ENCODE measurements at places on chromosomes 3 and 15.

DNA sequence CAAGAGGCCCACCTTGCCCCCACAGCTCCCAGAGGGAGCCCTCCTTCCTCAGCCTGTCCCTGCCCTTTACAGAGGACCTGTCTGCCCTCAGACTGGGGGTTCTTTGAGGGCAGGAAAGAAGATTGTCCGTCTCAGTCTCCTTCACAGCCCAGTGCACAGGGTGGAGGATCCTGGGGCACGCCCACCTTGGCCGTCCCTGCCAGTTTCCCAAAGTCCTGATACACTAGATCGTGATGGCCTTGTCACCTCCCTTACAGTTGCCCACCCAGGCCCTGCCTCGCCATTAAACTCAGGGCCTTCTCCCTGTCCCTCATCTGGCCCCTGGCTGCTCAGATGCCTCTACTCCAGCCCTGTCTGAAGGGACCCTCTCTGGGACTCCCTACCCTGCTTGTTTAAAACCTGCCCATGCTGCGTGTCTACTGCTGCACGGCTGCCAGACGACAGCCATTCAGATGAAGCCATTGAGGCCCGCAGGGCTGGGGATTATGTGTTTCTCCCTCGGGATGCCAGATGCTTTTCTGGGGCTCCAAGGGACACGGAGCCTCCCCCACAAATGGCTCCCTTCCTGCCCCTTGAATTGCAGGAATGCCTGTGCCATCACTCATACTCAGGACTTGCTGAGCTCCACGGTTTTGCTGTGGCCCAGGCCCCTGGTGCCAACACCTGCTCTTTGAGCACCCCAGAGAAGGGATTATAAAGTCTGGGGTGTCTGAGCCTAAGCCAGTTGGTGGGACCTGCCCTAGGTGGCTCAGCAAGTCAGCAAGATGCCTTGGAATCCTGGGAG is 27.8 kb downstream of the ACSBG1 start:
- no peak for DNase-seq

DNA sequence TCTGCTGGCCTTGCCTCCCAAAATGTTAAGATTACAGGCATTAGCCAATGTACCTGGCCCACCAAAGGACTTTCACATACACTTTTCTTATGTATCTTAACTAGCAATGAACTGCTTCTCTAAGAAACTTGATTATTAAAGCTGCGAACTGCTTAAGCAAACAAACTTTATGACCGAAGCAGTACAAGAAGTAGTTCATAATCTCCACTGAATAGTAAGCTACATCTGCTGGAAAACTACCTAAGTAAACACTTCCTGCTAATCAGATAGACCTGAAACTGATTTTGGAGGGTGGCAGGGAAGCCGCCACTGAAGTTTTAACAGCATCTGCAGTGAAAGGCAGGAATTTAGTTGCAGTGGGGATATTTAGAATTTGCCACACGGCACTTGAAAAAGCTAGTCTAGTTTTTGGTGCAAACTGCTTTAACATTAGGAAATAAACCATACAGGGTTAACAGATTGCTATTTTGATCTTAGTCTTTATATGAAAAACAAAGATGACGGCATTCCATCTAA is 8.1 kb downstream of the HYPK start:
- no peak for DNase-seq

- DNase-seq: no peak
These were observed 22.7 kb upstream of the GOLGA8B start for GRCh38 chr15:34606131-34606530.

DNA sequence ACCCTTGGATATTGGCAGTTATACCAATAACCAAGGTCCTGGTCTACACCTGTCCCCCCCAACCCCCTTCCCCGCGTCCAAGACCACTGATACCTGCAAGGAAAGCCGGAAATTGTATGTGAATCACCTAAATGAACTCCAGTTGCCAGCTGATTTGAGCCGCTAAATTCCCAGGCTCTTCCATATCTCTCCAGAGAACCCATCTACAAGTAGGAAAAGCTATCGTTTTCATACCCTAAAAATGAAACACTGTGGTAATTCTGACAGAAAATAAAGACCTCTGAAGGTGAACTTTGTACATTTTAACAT is 114.2 kb upstream of the ICE2 start:
- no peak for DNase-seq

GRCh38 chr3:25283613-25284012 is 144.4 kb upstream of the RARB start:
- no peak for DNase-seq

- DNase-seq: peak; percentile 54
These were observed 353.0 kb downstream of the PLOD2 start for GRCh38 chr3:145807990-145808389.

DNA sequence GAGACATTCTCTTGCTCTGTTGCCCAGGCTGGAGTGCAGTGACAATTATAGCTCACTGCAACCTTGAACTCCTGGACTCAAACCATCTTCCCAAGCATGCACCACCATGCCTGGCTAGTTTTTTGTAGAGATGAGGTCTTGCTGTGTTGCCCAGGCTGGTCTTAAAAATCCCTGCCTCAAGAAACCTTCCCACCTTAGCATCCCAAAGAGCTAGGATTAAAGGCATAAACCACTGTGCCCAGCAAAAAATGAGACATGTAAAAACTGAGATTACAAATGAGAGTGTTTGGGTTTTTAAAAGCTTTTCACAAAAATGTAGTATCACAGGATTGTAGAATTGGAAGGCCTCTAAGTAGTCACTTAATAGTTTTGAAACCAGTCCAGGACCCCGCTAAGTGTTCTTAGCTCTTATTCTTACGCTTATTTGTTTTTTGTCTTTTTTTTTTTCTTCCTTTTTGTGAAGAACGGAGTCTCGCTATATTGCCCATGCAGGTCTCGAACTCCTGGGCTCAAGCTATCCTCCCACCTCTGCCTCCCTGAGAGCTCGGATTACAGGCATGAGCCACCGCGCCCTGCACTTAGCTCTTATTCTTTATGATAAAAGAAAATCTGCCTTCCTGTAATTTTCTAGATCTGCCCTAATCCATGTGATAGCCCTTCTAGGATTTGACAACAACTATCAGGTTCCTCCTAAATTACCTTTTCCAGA is 31.5 kb downstream of the KLHL18 start:
- no peak for DNase-seq

- no peak for DNase-seq
These were observed 140.6 kb downstream of the EEFSEC start for GRCh38 chr3:128293930-128294329.

- no peak for DNase-seq
These were observed 29.6 kb upstream of the RPS17 start for GRCh38 chr15:82569834-82570233.

DNA sequence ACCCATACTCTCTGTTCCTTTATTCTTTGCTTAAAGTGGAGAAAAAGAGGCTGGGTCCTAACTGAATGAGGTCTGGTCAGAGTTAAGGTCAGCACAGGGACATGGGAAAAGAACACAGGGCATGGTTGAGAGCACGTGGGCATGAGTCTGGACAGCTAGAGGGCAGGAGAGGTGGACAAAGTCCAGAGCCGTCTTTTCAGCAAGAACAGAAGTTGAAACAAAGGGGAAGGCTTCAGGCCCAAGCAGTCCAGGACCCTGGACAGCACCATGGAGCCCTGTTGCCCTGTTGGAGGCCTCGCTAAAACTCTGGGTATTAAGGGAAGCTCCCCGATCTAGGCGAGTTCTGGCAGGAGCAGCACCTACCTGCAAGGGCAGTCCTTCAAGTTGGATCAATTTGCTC is 50.7 kb downstream of the XYLB start:
- DNase-seq: no peak

- no peak for DNase-seq
These were observed 224.1 kb downstream of the TPRG1 start for GRCh38 chr3:189395825-189396224.

- no peak for DNase-seq
These were observed 215.5 kb downstream of the NR1D2 start for GRCh38 chr3:24160424-24161095.

DNA sequence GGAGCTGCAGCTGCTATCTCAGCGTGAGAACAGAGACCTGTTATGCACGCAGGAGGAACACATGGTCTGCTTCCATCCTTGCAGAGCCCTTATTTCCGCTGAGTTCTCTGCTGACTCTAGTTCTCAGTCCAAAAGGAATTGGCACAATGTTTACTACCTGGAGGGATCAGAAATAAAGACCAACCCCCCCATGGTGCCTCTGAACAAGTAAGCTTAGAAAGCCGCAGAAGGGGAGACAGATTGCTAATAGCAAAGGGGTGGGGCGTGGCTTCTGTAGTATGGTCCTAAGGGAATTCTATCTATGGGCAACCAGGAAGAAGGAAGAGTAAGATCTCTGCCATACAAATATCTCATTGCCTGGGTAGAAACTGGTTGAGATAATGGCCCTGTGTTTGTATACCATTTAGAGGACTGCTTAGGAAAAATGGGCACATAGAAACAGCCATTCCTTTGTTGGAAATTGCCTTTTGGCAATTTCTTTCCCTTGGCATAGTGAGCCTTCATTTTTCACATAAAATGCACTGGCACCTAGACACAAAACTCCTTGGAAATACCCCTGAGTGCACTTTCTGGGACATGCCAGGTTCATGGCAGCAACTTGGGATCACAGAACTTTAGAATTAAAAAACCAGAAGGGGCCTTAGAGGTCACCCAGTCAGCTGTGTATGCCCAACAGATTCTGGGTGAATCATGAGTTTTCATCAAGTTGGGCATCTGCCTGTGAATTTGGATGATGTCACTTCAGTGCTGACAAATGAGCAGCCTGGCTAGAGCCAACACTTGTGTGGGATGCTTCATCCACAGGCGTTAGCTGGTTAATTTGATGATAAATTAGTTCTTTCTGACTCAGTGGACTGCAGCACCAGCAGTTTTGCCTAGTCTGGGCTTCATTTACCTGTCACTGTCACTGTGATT is 57.4 kb upstream of the STXBP5L start:
- DNase-seq: peak; percentile 64

DNA sequence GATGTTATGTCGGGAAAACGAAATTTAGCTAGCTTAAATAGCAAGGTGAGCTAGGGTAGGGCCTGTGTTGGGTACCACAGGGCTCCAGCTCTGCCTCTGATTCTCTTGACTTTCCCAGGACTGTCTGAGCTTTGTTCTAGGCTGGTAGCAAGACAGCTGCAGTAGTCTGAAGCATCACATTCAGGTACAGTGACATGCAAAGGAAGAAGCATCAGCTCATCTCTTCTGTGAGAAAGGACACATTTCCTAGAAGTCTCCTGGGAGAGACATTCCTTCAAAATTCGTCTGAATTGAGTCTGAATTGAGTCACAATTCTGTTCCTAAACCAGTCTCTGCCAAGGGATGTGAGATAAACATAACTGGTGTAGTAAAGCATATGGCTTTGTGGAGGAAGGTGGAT is 8.5 kb upstream of the UBXN7 start:
- DNase-seq: no peak

GRCh38 chr3:32198714-32199113 is 39.8 kb upstream of the CMTM8 start:
- no peak for DNase-seq

- no peak for DNase-seq
These were observed 4.1 kb downstream of the PLA2G4F start for GRCh38 chr15:42152196-42152920.

DNA sequence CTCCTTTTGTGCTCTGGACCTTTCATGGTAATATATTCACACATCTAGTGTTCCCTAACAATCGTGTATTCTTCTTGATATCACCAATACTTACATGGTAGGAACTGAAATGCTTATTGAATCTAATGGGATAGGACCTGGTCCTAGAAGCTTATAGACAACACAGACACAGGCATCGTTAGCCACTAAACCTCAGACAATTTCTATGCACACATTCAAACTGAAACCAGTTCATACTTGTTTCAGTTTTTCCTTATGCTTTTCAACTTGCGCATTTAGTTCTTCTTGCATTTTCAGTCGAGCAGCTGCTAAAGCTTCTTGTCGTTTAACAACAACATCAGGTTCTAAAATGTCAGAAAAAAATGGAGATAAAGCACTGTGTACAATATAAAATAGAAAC is 2.3 kb downstream of the SELENOS start:
- no peak for DNase-seq

GRCh38 chr15:100350434-100351226 is 8.9 kb upstream of the ADAMTS17 start:
- no peak for DNase-seq

GRCh38 chr15:66089509-66089908 is 164.0 kb downstream of the MEGF11 start:
- no peak for DNase-seq

DNA sequence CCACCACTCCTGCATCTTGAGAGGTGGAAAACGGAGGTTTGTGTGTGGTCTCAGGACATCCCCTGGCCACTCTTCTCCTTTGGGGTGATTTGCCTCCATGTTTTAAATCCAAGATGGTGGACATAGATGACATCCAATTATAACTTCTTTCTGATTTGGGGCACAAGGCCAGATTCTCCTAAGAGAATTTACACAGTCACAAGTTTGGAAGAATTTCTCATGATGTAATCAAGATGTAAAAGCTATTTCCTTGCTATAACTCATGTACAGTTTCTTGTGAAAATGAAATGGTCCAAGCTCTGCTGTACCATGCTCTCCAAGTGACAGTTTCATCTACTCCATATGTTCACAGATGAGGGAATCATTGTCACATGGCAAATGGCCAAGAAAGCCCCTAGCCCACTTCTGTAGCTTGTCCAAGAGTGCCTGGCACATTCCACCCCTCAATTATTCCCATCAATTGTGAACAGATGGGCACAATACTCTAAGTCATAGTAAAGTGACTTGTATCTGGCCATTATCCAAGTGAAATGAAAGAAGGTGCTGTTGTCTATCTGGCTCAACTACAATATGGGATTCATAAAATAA is 134.6 kb upstream of the ROPN1 start:
- peak; percentile 53 for DNase-seq

DNA sequence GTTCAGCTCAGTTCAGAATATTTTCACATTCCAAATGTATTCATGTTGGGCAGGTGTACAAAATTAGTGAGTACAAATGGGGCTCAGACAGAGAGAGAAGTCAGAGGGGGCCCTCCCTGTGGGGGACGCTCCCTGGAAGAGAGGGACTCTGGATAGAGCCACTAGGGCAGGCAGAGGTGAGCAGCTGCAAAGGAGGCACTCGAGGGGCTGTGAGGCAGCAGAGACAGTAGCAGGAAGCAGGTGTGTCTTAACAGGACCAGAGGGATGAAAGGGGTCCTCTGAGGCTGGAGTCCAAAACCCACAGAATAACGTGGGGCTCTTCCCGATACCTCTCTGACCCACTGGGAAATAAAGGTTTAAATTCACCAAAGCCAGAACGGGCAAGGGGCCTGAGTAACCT is 127.1 kb downstream of the MEGF11 start:
- DNase-seq: no peak

DNA sequence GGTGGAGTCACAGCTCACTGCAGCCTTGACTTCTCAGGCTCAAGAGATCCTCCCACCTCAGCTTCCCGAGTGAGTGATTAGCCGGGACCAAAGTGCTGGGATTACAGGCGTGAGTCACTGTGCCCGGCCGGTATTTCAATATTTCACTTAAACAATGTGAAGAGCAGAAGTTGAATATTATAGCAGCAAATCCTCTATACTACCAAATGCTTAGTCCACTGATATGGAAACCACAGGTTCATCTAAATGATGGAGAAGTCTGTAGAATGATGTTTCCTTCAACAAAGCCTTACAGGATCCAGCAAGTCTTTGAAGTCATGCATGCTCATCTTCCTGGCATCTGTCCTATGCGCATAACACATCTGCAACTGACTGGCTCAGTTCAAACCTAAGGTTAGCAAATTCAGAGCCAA is 20.3 kb upstream of the UACA start:
- no peak for DNase-seq

Data from NCI-H2081 (cell line).